Peyer's patch (tissue), 4 donors: ENCODE measurements at places on chromosomes 7 and 10. TPM values are rescaled to one million over a fixed set of nuclear protein-coding genes. Genes with fewer than 3 reads are reported as not detected.

Gene ADD3
- 236 TPM for total RNA-seq

- DNase-seq, result no peak
Measured at GRCh38 chr10:4590807-4591206, 235.2 kb upstream of the AKR1E2 start.

GRCh38 chr7:24756545-24757352, 515 bp downstream of the GSDME start:
- no peak for DNase-seq

DNA sequence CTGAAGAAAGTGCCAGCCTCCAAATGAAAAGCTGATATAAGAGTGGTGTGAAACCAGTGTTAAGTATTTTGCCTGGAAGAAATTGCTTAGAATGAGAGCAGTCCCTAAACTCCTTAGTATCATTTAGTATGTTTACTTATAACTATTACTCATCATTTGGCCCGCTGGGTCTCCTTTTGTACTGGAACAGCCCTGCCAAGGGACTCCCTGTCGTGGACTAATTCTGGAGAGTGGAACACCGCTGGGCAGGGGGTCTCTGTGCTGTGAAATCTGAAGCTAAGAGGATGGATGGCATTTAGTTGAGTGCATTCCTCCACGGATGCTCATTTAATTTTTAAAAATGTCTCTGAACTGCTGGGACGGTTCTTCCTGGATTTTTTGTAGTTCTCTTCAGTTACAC, 889.9 kb upstream of the C7orf33 start:
- DNase-seq, result no peak

GRCh38 chr7:115145512-115145911, 223.6 kb downstream of the MDFIC start:
- no peak for DNase-seq
